Brain (organoid and tissue), 16 donors: ENCODE measurements at places on chromosomes 3 and 15. TPM values are rescaled to one million over a fixed set of nuclear protein-coding genes. Genes with fewer than 3 reads are reported as not detected.

DNA sequence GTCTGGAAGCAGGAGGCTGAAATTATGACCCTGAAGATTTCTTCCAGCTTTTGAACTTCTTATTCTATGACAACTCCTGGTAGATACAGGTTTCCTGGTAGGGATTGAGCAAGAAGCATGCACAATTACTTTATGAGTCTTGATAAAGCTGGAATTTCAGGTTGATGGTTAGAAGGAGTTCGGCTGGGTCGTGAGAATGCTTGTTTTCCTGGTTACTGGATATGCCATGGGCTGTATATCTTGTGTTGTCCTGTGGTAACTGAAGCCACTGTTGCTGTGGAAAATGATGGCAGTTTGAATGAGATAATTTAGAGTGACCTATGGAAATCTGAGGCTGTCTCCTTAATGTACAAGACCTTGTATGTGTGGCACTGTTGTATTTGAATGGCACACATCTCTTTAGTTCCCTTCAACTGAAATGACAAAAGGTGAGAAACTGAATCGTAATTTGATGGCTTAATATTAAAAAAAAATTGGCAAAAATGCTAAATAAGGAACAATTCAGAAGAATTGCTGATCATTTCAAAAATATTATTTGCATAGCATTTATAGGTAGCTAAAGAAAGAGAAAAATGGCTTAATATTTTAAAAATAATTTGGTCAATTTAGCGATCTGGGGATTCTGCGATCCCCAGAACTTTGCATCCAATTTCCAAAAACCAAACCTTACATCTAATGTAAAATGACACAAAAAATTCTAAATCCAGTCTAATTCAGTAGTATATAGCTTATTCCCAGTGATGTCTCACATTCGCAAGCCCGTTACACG, 1.1 kb upstream of the UBE2E1 start:
- DNase-seq, result no peak

CHL1 gene
- polyA plus RNA-seq, result 5.4 TPM

DNA sequence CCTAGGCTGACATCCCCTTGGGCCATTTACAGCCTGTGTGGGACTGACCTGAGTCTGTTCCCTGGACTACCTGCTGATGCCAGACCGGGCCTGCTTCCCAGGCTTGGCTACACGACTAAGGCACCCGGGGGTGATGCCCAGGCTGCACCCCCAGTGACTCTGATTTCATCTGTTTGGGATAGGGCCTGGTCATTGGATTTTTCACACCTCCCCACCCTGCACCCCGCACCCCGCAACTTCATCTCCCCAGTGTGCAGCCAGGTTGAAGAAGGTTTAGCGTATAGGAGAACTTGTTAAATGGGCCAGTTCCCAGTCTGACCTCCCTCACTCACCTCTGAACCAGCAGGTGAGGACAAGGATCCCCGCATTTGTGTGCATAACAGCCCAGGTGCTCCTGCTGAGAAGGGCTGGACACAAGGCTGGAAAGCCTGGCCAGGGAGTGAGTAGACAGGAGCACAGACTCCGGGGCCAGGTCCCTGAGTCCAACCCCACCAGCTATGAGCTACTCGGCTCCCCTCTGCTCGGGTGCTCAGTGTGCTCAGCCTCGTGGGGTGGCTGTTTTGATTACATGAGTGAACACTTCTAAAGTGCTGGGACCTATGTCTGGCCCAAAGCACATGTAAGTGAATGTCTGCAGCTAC, 18.5 kb downstream of the SLC6A20 start:
- DNase-seq, result no peak

ALG1L2 gene
- polyA plus RNA-seq, result not detected

- no peak for DNase-seq
Observed at GRCh38 chr15:81279621-81280485, 44.1 kb downstream of the STARD5 start.

- DNase-seq, result peak; percentile 40
Observed at GRCh38 chr3:39126532-39127071, 19.1 kb downstream of the TTC21A start.
